Uterine smooth muscle cell (primary cell): ENCODE measurements at places on chromosomes 4 and X. TPM values are rescaled to one million over a fixed set of nuclear protein-coding genes. Genes with fewer than 3 reads are reported as not detected.

Gene MGAT4D
- not detected in 2 replicates for total RNA-seq

Gene CLDN22
- not detected in 2 replicates for total RNA-seq

Gene RASL11B
- 0.33 TPM in 1 of 2 replicates, not detected in the other for total RNA-seq

Gene ARR3
- total RNA-seq, result not detected in 2 replicates

Gene TACR3
- under 0.01 and 0.22 TPM in 2 replicates for total RNA-seq

Gene POU3F4
- not detected in 2 replicates for total RNA-seq

Gene NXF2
- not detected in 2 replicates for total RNA-seq

Gene MAP3K15
- 0.11 and 0.12 TPM in 2 replicates for total RNA-seq

Gene ZDHHC15
- total RNA-seq, result 0.11 and 0.25 TPM in 2 replicates

Gene DNAJB14
- total RNA-seq, result 42.2 and 43.5 TPM in 2 replicates

Gene ING2
- 8.6 and 19.6 TPM in 2 replicates for total RNA-seq

Gene BCOR
- 8.2 and 8.3 TPM in 2 replicates for total RNA-seq

Gene AVPR2
- not detected in 2 replicates for total RNA-seq
